ENCODE measurements at places on chromosomes 1 and 21.

DNA sequence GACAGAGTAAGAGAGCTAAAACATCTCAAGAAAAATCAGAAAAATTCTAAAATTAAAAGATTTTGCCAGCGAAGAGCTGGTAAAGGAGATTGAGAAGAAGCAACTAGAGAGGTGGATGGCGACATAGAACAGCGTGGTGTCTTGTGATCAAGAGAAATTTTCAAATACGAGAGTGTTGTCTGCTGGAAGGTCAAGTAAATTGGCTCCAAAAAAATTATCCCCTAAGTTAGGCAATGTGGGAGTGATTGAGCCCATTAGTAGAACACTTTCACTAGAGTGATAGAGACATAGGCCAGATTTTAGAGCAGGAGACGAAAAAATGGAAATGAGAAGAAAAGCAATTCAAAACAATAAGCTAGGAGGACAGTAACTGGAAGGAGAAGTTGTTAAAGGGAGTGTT is 94.3 kb upstream of the MPC2 start:
- DNase-seq = no peak

DNA sequence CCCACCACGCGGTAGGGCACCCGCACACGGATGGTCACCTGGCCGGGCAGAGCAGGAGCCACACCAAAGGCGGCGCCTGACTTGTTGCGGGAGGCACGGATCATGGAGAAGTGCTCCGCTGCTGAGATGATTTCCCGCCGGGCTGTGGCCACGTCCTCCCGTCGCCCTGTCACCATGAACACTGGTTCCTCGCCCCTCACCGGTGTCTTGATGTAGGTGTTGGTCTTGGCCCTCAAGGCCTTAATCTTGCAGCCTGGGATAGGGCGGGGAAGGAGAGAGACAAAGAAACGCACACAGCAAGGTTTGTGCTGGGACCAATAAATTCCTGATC is 4.9 kb downstream of the MEX3A start:
- no peak for DNase-seq

- no peak for DNase-seq
Observed at GRCh38 chr1:100051401-100051800, 81.3 kb downstream of the SASS6 start.

- no peak for DNase-seq
Observed at GRCh38 chr1:12186679-12186985, 19.8 kb downstream of the TNFRSF1B start.

DNA sequence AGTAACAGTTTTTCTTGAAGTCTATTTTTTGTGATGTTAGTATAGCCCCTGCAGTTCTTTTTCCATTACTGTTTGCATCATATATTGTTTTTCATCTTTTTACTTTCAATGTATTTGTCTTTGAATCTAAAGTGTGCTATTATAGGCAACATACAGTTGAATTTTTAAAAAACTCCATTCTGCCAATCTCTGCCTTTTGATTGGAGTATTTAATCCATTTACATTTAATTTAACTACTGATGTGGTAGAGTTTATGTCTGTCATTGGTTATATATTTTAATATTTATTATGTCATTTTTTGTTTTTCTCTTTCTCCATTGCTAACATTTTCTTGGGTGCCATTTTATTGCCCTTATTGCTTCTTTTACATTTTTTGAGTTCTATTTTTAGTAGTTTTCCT is 296.3 kb downstream of the HMCN1 start:
- DNase-seq = no peak

DNA sequence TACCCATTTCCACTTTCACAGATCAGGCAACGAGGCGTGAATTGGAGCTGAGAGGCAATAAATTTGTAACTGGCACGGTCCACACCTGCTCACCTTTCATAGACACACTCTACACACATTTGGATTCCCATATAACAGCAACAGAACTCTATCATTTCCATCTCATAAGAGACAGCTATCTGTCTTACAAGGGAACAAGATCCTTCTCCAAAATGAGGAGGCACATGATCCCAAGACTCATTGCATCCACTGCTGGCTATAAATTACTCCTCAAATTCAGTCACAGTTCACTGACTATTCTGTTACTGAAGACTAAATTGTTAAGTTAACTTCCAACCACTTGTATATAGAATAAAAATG is 342.8 kb downstream of the MATN1 start:
- no peak for DNase-seq

DNA sequence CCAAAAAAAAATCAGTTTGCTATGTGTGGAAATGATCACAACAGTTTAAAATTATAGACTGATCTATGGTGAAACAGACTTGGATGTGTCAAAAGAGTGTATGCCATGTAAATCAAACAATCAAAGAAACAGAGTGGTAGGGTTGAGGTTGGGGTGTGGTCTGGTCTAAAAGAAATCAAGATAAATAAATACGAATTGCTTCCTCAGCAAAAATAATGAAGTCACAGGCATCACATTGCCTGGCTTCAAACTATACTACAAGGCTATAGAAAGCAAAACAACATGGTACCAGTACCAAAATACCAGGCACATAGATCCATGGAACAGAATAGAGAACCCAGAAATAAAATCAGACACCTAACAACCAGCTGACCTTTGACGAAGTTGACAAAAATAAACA is 1796.9 kb downstream of the NCAM2 start:
- DNase-seq = no peak

GRCh38 chr21:45286671-45287437 is 841 bp downstream of the POFUT2 start:
- DNase-seq = peak; percentile 47
